CD8-positive, alpha-beta T cell (primary cell): ENCODE measurements at places on chromosomes 3 and 15.

GRCh38 chr15:62845241-62846126 is 197.1 kb upstream of the TPM1 start:
- DNase-seq: no peak

GRCh38 chr3:193960487-193961274 is 175.3 kb upstream of the HES1 start:
- no peak for DNase-seq

DNA sequence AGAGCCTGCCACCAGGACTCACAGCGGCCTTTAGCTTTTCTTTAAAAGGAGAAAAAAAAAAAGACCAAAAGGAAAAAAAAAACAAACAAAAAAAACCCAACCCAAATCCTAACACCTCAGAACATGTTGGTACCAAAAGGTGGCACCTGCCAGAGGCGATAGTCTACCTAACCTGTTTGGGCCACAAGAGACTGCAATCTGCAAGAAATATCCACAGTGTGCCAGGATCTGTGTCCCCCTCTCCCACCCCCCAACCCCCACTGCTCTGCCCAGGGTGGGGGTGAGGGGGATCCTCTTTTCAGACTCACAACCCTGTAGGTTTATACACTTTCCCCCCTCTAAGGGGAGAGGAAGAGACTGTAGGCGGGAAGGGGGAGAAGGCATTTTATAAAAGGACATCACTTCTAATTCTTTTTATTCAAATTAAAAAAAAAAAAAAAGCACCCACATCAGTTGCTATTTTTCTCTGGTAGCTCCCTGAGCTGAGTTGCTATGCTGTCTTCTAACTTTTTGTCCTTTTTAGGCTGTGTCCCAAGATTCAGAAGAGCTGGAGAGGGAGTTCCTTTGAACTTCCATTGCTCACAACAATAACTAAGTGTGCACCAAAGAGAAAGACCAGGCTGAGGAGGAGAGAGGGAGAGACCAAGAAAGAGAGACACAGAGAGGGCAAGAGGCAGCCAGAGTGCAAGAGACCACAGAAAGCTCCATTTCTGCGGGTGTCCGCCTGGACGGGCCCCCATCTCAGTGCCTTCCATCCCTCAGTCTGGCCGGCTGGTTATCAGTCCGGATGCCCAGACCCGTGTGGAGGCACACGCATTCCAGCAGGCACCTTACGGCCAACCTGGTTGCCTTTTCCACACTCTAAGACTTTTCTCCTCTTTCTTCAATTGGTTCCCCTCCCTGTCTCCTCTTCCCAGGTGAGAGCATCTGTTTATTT is 48.9 kb downstream of the TLE3 start:
- no peak for DNase-seq

GRCh38 chr3:189260556-189261493 is 89.1 kb downstream of the TPRG1 start:
- DNase-seq: no peak

DNA sequence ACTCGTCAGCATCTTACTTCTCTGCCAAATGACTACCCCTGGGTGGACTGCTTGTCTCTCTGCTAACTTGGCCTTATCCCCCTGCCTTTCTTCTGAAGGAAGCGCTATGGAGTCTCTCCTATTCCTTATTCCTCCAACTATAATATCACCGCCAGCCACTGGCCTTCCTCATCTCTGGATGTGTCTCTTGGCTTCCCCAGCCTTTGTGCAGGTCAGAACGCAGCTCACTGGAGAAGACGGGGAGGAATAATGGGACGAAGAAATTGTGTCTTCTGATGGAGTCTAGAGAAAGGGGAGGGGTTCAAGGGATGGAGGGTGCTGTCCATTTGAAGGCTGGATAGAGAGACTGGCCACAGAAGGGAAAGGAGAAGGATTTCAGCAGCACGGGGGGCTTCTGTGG is 16.9 kb downstream of the ITGA11 start:
- no peak for DNase-seq

GRCh38 chr3:196837819-196838420 is 29.8 kb upstream of the SENP5 start:
- DNase-seq: peak; percentile 77

DNA sequence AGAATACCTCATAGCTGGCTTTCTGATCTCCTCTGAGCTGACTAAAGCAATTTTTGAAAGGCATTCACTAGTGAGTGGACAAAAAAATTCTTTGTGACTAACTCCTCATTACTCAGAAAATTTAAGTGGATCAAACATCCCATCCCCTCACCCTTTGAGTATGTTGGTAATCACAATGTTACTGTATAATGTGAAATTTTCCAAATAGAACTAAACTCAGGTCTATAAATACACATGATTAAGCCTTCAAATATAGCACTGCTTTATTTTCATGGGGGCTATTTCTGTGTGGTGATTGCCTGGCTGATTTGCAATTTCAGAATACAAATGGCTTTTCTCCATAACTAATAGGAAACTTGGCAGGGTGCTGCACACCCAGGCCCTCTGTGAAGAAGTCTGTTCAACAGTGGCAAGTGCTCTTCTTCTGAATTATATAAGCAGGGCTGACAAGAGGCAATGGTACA is 45.9 kb upstream of the ACTC1 start:
- DNase-seq: no peak

GRCh38 chr3:65037861-65038260 is 350.1 kb upstream of the ADAMTS9 start:
- no peak for DNase-seq
